ENCODE measurements at places on chromosomes 6 and 20. TPM values are rescaled to one million over a fixed set of nuclear protein-coding genes. Genes with fewer than 3 reads are reported as not detected.

- no peak overlapping the region for H3K27ac ChIP-seq
- peaks cover 10% of the 10 kb centered on the region for H3K27me3 ChIP-seq
- H3K4me1 ChIP-seq = peaks cover 44% of the 10 kb centered on the region
- H3K36me3 ChIP-seq = no peaks in the 10 kb centered on the region
- no peak overlapping the region for H3K4me3 ChIP-seq
- DNase-seq = no peak
Observed at GRCh38 chr20:23032056-23032749, 2.9 kb upstream of the SSTR4 start.

Gene GSTA2
- polyA plus RNA-seq = not detected

DNA sequence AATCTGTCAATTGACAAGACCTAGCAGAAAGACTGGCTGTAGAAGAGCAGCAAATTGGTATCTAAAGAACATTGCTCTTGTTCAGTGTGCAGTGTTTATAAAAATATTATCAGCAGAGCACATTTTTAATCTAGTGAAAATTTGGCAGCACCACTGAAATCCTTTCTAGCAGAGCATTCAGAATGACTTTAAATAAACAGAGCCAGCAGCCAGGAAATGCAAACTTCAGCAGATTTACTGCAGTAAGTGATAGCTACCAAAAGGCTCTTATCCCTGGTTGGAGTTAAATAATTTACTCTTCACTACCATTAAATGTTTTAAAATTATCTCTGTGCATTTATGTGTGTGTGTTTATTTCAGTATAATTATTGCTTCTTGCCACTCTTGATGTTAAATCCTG, 590.9 kb upstream of the CITED2 start:
- no peak for DNase-seq
- H3K27me3 ChIP-seq = no peaks in the 10 kb centered on the region
- H3K4me1 ChIP-seq = peaks cover 3% of the 10 kb centered on the region
- H3K27ac ChIP-seq = no peak overlapping the region

Gene CFB
- not detected for polyA plus RNA-seq

DNA sequence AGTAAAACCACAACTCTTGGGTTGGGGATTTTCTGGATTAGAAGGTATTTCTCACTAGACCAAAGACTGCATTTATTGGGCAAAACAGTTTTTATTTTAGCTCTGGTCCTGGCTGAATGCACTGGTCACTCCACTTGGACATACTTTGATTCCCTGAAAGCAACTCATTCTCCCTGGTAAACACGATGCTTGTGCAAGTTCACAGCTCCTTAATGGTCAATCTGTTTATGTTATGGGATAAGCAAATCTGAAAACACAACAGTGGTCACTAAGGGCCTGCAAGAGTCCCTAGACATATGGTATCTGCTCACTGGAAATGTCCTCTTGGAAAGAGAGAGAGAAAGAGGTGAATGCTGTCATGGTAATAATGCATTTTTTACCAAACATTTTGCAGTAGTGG, 559.8 kb downstream of the CDH26 start:
- no peak overlapping the region for H3K4me3 ChIP-seq
- no peaks in the 10 kb centered on the region for H3K4me1 ChIP-seq
- H3K27me3 ChIP-seq = no peaks in the 10 kb centered on the region
- no peak overlapping the region for H3K27ac ChIP-seq
- H3K36me3 ChIP-seq = no peaks in the 10 kb centered on the region

- H3K27me3 ChIP-seq = no peaks in the 10 kb centered on the region
- no peak overlapping the region for H3K27ac ChIP-seq
- no peak for DNase-seq
Observed at GRCh38 chr6:113089056-113089455, 741.9 kb downstream of the RFPL4B start.

GRCh38 chr6:148404456-148405054, 61.9 kb downstream of the SASH1 start:
- no peaks in the 10 kb centered on the region for H3K36me3 ChIP-seq
- no peak overlapping the region for H3K27ac ChIP-seq
- DNase-seq = no peak
- no peak overlapping the region for H3K4me3 ChIP-seq

Gene LY6G6F
- polyA plus RNA-seq = 0.51 TPM

- no peaks in the 10 kb centered on the region for H3K36me3 ChIP-seq
- no peaks in the 10 kb centered on the region for H3K4me1 ChIP-seq
- H3K27ac ChIP-seq = no peak overlapping the region
Observed at GRCh38 chr6:78611102-78611620, 256.2 kb upstream of the IRAK1BP1 start.

DNA sequence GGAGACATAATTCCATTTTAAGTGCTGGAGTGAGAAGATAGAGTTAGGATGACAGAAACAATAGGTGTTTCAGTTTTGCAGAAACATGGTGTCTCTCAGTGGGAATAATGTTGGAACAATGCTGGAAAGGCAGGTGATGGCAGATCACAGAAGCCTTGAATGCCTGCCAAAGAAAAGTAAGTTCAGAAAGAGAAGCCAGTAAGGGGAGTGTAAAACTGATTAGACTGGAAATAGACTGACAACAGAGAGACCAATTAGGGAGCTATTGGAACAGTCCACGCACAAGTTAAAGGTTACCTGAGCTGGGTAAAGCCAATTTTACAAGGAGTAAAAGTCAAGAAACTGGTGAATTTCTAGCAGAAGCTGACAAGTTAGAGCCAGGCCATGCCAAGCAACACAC, 142.9 kb downstream of the TFAP2A start:
- no peak for DNase-seq
- peaks cover 6% of the 10 kb centered on the region for H3K27me3 ChIP-seq
- H3K36me3 ChIP-seq = no peaks in the 10 kb centered on the region
- H3K27ac ChIP-seq = no peak overlapping the region
- no peak overlapping the region for H3K4me3 ChIP-seq
- H3K4me1 ChIP-seq = no peaks in the 10 kb centered on the region

Gene WFDC5
- not detected for polyA plus RNA-seq

GRCh38 chr6:37258405-37259105, 611 bp upstream of the TMEM217 start:
- no peaks in the 10 kb centered on the region for H3K36me3 ChIP-seq
- H3K4me1 ChIP-seq = peaks cover 33% of the 10 kb centered on the region
- no peak for DNase-seq
- peak overlapping the region; percentile 59 for H3K27ac ChIP-seq
- no peaks in the 10 kb centered on the region for H3K27me3 ChIP-seq

- peaks cover 29% of the 10 kb centered on the region for H3K27me3 ChIP-seq
- H3K4me1 ChIP-seq = peaks cover 44% of the 10 kb centered on the region
- no peaks in the 10 kb centered on the region for H3K36me3 ChIP-seq
- H3K27ac ChIP-seq = no peak overlapping the region
- H3K4me3 ChIP-seq = no peak overlapping the region
Observed at GRCh38 chr6:44006123-44006871, 121.0 kb downstream of the MRPL14 start.

Gene CST4
- polyA plus RNA-seq = not detected

GRCh38 chr6:54085541-54085940, 25.7 kb upstream of the MLIP start:
- H3K4me1 ChIP-seq = no peaks in the 10 kb centered on the region
- H3K4me3 ChIP-seq = no peak overlapping the region
- H3K36me3 ChIP-seq = no peaks in the 10 kb centered on the region
- no peaks in the 10 kb centered on the region for H3K27me3 ChIP-seq

- H3K4me3 ChIP-seq = no peak overlapping the region
- no peaks in the 10 kb centered on the region for H3K27me3 ChIP-seq
- no peak overlapping the region for H3K27ac ChIP-seq
- H3K4me1 ChIP-seq = no peaks in the 10 kb centered on the region
- DNase-seq = no peak
- H3K36me3 ChIP-seq = peaks cover 27% of the 10 kb centered on the region
Observed at GRCh38 chr6:53020005-53020744, 25.1 kb upstream of the GSTA4 start.

DNA sequence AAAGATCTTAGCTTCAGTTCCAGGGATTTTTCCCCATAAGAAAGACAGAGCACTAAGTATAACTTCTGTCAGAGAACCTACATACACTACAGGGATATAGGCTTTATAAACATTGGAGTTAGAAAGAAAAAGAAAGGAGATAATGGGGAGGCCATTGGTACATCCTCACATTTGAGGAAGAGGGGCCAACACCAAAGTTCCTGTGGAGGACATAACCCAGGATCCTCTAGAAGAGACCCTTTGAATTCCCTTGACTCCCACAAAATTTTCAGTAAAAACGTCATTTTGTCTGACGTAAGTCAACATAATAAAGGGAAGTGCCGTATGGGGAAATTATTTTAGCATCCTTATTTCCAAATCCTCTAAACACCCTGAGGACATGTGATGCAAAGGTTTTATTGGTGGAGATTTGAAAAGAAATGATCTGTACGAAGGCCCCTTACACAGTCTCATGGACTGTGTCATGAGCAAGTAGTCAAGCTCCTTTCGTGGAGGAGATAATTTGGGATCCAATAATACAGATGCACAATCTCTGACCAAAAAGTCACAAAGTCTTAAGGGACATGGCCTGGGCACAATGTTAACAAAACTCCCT, 33.2 kb downstream of the HLA-DRA start:
- no peaks in the 10 kb centered on the region for H3K36me3 ChIP-seq
- peaks cover 21% of the 10 kb centered on the region for H3K4me1 ChIP-seq
- DNase-seq = peak; percentile 92
- no peaks in the 10 kb centered on the region for H3K27me3 ChIP-seq
- H3K4me3 ChIP-seq = peak overlapping the region; percentile 15

Gene ERVFRD-1
- 0.06 TPM for polyA plus RNA-seq

- DNase-seq = peak; percentile 90
- H3K27me3 ChIP-seq = no peaks in the 10 kb centered on the region
- no peaks in the 10 kb centered on the region for H3K36me3 ChIP-seq
Observed at GRCh38 chr6:5672581-5673011, 334.1 kb downstream of the NRN1 start.

Gene WDR46
- 37.3 TPM for polyA plus RNA-seq

GRCh38 chr6:149252622-149253021, 64.9 kb upstream of the TAB2 start:
- no peak overlapping the region for H3K4me3 ChIP-seq
- peaks cover 83% of the 10 kb centered on the region for H3K4me1 ChIP-seq
- no peak overlapping the region for H3K27ac ChIP-seq
- H3K27me3 ChIP-seq = no peaks in the 10 kb centered on the region

Gene CHD6
- polyA plus RNA-seq = 12.9 TPM

- no peak for DNase-seq
- no peaks in the 10 kb centered on the region for H3K27me3 ChIP-seq
- no peak overlapping the region for H3K27ac ChIP-seq
- no peak overlapping the region for H3K4me3 ChIP-seq
- H3K36me3 ChIP-seq = no peaks in the 10 kb centered on the region
Observed at GRCh38 chr20:50062006-50062838, 50.7 kb downstream of the UBE2V1 start.

GRCh38 chr6:80356000-80356399, 249.5 kb downstream of the BCKDHB start:
- DNase-seq = no peak
- no peaks in the 10 kb centered on the region for H3K36me3 ChIP-seq

- H3K4me1 ChIP-seq = peaks cover 8% of the 10 kb centered on the region
- no peaks in the 10 kb centered on the region for H3K36me3 ChIP-seq
- no peak for DNase-seq
- no peak overlapping the region for H3K27ac ChIP-seq
Observed at GRCh38 chr6:73556836-73557235, 36.0 kb upstream of the EEF1A1 start.

Gene OPRL1
- 7.0 TPM for polyA plus RNA-seq

Gene HLA-DMB
- 924 TPM for polyA plus RNA-seq

DNA sequence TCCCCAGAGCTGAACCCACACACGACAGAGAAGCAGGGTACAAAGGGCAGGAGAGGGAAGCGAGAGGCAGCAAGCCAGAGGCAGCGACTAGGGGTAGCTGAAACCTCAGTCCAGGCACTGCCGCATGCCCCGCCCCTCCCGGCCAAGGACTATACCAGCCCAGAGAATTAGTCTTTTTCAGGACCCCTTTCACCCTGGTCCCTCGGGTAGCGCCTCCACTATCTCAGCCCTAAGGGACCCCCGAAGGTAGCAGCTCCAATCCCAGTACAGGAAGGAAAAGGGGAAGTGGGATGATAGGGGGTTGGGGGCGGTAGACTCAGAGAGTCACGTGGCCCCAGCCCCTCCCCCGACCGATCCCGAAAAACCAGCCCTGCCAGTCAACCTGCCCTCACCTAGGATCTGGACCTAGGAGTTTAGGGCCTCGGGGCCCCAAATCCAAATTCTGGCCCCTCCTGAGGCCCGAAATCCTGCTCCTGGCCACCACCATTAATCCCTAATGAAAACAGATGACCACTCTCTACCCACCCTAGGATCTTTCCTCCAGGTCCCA, 1.3 kb downstream of the RGL2 start:
- DNase-seq = peak; percentile 25
- peaks cover 46% of the 10 kb centered on the region for H3K36me3 ChIP-seq
- H3K27me3 ChIP-seq = no peaks in the 10 kb centered on the region
- peak overlapping the region; percentile 98 for H3K27ac ChIP-seq
- peaks cover 34% of the 10 kb centered on the region for H3K4me1 ChIP-seq

- H3K36me3 ChIP-seq = peaks cover 58% of the 10 kb centered on the region
- peaks cover 56% of the 10 kb centered on the region for H3K4me1 ChIP-seq
- H3K4me3 ChIP-seq = no peak overlapping the region
- no peak for DNase-seq
Observed at GRCh38 chr6:36116066-36116864, 14.0 kb upstream of the MAPK13 start.

Gene TRIM31
- not detected for polyA plus RNA-seq

Gene HLA-DRA
- 4,194 TPM for polyA plus RNA-seq

DNA sequence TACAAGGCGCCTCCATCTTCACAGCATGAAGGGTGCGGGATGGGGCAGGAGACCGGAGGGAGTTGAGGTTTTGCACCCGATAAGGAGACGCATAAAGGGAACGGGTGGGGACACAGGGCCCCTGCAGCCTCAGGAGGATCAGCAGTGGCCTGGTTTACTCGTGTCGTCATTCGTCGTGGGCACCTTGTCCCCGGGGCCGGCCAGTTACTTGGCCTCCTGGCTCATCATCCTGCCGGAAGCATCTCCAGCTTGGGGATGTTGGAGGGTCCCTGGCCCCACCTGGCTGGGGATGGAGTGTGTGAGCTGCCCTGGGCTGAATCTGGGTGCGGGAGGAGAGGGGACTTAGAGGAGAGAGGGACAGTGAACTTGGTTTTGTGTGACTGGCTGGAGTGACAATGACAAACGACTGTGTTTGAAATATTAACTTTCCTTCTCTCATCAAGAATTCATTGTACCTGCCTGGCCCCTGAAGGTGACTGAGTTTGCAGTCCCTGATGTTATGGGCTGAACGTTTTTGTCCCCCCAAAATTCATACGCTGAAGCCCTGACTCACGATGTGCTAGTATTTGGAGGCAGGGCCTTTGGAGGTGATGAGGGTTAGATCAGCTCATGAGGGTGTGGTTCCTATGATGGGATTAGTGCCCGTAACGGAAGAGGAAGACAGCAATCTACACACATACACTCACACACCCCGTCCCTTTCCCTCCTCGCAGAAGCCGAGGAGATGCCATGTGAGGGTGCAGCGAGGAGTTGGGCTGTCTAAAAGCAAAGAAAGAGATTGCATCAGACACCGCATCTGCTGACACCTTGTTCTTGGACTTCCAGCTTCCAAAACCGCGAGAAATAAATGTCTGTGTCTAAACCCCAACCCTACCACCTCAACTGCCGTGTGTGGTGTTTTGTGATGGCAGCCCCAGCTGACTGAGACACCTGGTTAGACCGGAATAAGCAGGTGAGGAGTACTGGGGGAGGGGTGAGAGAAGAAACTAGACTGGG, 65.0 kb upstream of the MAP3K4 start:
- H3K27me3 ChIP-seq = peaks cover 6% of the 10 kb centered on the region
- no peak overlapping the region for H3K4me3 ChIP-seq
- H3K27ac ChIP-seq = no peak overlapping the region
- H3K36me3 ChIP-seq = no peaks in the 10 kb centered on the region
- DNase-seq = no peak
- H3K4me1 ChIP-seq = peaks cover 10% of the 10 kb centered on the region

Measured in CD14-positive monocyte (primary cell).